ENCODE measurements at places on chromosomes 1 and 21.

- DNase-seq = no peak
Observed at GRCh38 chr1:116573431-116574095, 2.7 kb upstream of the CD58 start.

- no peak for DNase-seq
Observed at GRCh38 chr1:229224308-229224707, 46.6 kb upstream of the RAB4A start.

DNA sequence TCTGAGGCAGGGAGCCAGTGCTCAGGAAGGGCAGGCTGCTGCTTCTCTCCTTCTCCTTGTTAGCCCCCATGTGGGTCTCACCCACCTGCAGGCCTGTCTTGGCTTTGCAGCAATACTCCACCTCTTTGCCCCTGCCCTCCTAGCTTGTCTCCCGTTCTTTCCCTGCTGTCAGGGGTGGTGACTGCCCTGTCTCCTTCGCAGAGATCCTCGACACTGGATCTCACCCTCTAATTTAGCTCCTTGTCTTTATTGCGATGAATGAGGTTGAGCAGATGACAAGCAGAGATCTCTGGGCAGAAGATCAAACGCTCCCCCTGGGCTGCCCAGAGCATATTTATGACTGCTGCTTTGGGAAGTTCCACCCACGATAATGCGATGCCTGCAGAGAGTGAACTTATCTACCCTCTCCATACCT, 199.2 kb downstream of the ROR1 start:
- DNase-seq = no peak

- DNase-seq = no peak
Observed at GRCh38 chr1:26470878-26471497, 1.3 kb upstream of the HMGN2 start.

DNA sequence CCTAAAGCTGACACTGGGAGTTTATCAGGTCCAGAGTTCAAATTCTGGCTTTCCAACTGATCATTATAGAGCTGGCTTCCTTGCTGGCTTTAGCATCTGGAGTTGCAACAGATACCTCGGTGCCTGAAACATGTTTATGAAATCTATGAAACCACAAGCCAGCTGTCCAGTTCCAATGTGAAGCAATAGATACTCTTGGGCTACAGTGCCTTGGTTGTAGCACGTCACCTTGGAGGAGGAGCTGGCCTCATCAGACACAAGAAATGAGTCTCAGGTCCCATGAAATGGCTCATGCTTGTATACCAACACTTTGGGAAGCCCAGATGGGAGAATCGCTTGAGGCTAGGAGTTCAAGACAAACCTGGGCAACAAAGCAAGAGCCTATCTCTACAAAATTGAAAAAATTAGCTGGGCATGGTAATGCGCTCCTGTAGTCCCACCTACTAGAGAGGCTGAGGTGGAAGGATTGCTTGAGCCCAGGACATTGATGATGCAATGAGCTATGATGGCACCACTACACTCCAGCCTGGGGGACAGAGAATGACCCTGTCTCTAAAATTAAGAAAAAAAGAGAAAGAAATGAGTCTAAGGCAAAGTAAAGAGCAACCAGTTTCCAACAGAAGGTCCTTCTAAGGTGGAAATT, 132.5 kb upstream of the ZNF648 start:
- no peak for DNase-seq

GRCh38 chr1:3125546-3126368, 56.8 kb downstream of the PRDM16 start:
- no peak for DNase-seq

DNA sequence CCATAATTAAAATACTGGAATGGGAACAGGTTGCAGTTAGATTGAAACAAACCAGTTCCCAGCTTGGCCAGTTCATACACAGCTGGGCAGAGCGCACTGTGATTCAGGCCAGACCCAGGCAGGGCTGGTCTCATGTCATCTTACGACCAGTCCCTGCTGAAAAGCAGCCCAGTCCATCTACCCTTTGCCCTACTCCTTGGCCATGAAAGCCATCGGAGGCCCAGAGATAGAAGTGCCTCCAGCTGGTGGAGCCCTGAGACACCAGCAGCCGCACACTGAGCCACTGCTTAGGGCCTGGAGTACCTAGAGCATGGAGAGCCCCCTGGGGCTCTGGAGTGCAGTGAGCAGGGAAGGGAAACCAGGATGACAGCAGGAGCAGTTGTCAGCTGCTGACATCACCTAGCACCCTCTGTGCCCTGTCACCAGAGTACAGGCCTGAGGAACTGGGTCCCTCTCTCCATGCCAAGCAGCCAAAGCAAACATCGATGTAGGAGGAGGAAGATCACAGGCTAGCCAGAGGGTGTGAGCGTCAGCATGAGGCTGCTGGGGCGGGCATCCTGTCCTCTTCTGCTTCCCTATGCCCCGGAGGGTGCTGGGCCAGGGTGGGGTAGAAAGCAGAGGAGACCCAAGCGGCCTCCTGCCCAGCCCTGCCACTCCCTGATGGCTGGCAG, 34.2 kb upstream of the TMEM125 start:
- no peak for DNase-seq

DNA sequence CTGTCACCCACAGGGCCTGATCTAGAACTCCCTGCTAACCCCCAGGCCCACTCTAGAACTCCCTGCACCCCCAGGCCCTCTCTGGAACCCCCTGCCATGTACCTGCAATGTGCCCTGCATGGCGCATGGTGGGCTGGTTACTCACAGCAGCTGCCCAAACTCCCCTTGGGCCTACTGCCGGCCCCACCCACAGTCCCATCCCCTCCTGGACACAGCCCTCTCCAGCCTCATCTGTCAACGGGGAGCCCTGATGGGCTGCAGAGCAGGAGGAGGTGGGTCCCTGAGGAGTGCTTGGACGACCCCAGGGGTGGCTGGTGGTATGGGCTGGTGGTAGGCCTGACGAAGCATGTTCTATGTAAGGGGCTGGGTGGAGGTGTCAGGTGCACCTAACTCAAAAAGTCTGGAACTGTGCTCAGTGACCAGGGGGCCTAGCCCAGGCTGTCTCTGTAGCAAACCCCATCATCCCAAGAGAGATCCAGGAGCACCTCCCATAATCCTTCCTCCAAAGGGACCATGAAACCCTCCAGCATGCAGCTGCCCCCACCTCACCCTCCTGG, 19.0 kb upstream of the PRSS38 start:
- no peak for DNase-seq

DNA sequence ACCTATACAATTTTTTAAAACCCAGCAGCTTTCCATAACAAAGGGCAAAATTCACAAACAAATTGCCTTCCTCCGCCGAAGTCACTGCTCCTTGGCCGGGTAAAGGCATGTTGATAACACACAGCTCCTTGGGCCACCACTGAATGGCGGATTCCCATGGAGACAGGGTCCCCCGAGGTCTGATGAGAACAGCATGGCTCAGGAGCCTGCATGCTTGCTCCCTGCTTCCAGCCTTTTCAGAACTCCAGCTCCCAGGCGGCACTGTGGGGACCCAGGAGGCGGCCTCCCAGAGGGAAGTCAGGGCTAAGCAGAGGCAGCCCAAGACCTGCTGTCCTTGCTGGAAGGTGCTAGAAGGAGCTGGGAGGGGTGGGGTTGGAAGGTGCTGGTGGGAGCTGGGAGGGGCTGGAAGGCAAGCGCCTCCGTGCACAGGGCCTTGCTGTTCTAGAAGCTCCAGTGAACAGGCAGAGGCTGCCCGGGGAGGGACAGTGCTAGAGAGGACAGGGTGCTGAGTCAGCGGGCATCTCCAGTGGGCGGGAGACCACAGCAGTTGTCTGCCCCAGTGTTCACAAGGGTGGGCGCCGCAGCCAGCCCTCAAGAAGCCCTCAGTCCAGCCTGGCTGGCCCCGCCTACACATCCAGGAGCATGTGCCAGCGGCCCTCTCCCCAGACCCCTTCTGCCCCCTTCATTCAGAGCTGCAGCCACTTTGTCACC, 35.1 kb downstream of the PRDM16 start:
- no peak for DNase-seq

Measured in HTR-8/SVneo (cell line).